Breast epithelium (tissue), 4 donors: ENCODE measurements at places on chromosomes 4 and X. TPM values are rescaled to one million over a fixed set of nuclear protein-coding genes. Genes with fewer than 3 reads are reported as not detected.

Gene RGN
- total RNA-seq, result 2.6 TPM

Gene SMIM20
- total RNA-seq, result 29.2 TPM

Gene PAGE2
- total RNA-seq, result not detected

GRCh38 chr4:100306018-100306417, 115.8 kb upstream of the DDIT4L start:
- H3K36me3 ChIP-seq, result no peaks in the 10 kb centered on the region
- no peak for DNase-seq
- no peak overlapping the region for H3K4me3 ChIP-seq

DNA sequence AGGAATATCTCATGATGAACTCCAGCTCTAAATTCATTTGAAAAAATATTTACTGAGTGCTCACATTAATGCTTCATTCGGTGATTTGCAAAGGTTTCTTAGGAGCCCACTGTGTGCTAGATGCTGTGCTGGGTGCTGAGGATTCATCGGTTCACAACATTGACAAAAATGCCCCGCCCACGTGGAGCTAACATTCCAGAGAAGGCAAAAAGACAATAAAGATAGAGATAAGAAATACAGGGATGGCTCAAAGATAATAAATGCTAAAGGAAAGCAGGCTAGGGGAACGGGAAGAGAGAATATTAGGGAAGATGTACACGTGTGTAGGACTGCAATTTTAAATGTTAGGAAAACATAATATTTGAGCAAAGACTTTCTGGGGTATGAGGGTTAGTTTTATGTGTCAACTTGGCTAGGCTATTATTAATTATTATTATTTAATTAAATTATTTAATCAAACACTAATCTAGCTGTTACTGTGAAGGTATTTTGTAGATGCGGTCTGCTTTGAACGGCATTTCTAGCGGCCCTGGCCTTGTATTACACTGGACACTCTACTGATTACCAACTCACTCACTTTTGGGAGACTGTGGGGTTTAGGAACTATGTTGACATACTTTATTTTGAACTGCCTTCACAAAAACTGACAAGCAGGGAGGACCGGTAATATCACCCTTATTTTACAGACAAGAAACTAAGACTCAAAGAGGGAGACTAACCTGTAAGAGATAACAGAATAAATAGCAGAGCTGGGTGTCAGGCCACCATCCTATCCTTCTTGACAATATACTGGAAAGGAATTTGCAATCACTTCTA, 61.9 kb upstream of the IRF2 start:
- no peaks in the 10 kb centered on the region for H3K4me1 ChIP-seq
- no peak for DNase-seq
- H3K27ac ChIP-seq, result peak overlapping the region; percentile 98

DNA sequence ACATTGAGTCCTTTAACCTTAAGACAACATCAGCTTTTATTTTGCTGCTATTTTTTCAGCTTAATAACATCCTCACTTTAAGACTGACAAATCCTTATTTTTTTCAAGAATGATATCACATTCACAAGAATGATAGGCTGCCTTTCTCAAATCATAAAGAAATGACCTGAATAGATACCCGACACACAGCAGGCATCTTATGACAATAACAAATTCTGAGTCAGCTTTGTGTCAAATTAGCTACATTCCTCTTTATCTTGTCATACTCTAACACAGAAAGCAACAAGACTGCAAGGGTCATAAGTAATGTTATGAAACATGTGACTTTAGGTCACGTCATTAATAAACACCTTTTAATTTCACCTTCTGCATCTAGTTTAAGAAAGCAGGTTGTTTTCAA, 2387.6 kb downstream of the PCDH7 start:
- no peak overlapping the region for H3K27ac ChIP-seq
- no peaks in the 10 kb centered on the region for H3K36me3 ChIP-seq
- no peaks in the 10 kb centered on the region for H3K4me1 ChIP-seq
- DNase-seq, result no peak

DNA sequence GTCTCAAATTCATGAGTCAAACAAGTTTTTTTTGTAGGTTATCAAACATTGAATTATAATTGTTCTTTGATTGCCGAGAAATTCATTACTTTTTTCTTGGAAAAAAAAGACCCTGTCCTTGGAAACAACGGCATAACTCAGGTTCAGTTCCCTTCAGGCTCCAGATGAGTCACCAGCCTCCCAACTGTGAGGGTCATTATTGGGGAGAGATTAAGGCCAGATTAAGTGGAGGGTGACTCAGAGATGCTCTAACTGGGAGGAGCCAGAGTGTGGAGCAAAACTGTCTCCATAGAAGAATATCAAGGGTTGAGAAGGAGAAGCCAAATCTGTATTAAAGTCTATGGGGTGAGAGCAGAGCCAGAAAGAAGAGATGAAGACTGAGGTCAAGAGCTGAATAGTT, 9.6 kb downstream of the ADGRG4 start:
- no peak overlapping the region for H3K27ac ChIP-seq
- no peak for DNase-seq
- no peaks in the 10 kb centered on the region for H3K36me3 ChIP-seq
- H3K4me1 ChIP-seq, result no peaks in the 10 kb centered on the region

- no peaks in the 10 kb centered on the region for H3K4me1 ChIP-seq
- no peak overlapping the region for H3K4me3 ChIP-seq
- H3K27me3 ChIP-seq, result no peaks in the 10 kb centered on the region
- no peak overlapping the region for H3K27ac ChIP-seq
- DNase-seq, result no peak
- no peaks in the 10 kb centered on the region for H3K36me3 ChIP-seq
These were observed 299.0 kb downstream of the NR3C2 start for GRCh38 chr4:148143174-148143573.

- no peaks in the 10 kb centered on the region for H3K36me3 ChIP-seq
- H3K4me3 ChIP-seq, result peak within 1 kb of the TSS; percentile 60
- no peaks in the 10 kb centered on the region for H3K27me3 ChIP-seq
- DNase-seq, result no peak
- H3K27ac ChIP-seq, result no peak within 1 kb of the TSS
- H3K4me1 ChIP-seq, result no peaks in the 10 kb centered on the region
These were observed at the start of gene NDNF for GRCh38 chr4:121072224-121073003. TSS of gene NDNF (minus strand) at chr4:121072535. CDS start at chr4:121045837, 26,698 bp downstream.

- DNase-seq, result no peak
- no peaks in the 10 kb centered on the region for H3K4me1 ChIP-seq
- no peaks in the 10 kb centered on the region for H3K27me3 ChIP-seq
- H3K36me3 ChIP-seq, result no peaks in the 10 kb centered on the region
These were observed 19.3 kb upstream of the CSF2RA start for GRCh38 chrX:1249101-1249887.

- no peaks in the 10 kb centered on the region for H3K27me3 ChIP-seq
- H3K27ac ChIP-seq, result no peak overlapping the region
- no peak overlapping the region for H3K4me3 ChIP-seq
- DNase-seq, result no peak
- no peaks in the 10 kb centered on the region for H3K4me1 ChIP-seq
These were observed 151.0 kb downstream of the NHS start for GRCh38 chrX:17525762-17526555.

GRCh38 chrX:111095974-111096895, at the start of gene PAK3:
TSS of gene PAK3 (plus strand) at chrX:111096191. CDS start at chrX:111123104, 26,913 bp downstream.
- H3K27ac ChIP-seq, result peak within 1 kb of the TSS; percentile 84
- DNase-seq, result no peak
- no peaks in the 10 kb centered on the region for H3K36me3 ChIP-seq
- H3K4me3 ChIP-seq, result peak within 1 kb of the TSS; percentile 48
- H3K4me1 ChIP-seq, result no peaks in the 10 kb centered on the region
- peaks cover 72% of the 10 kb centered on the region for H3K27me3 ChIP-seq

GRCh38 chr4:19776021-19776459, 475.7 kb upstream of the SLIT2 start:
- no peaks in the 10 kb centered on the region for H3K4me1 ChIP-seq
- H3K27ac ChIP-seq, result no peak overlapping the region
- no peak for DNase-seq
- H3K27me3 ChIP-seq, result no peaks in the 10 kb centered on the region
- no peak overlapping the region for H3K4me3 ChIP-seq
- H3K36me3 ChIP-seq, result no peaks in the 10 kb centered on the region

Gene TBC1D8B
- 12.9 TPM for total RNA-seq

- DNase-seq, result no peak
- no peak overlapping the region for H3K27ac ChIP-seq
- H3K4me1 ChIP-seq, result no peaks in the 10 kb centered on the region
- H3K4me3 ChIP-seq, result no peak overlapping the region
- H3K27me3 ChIP-seq, result peaks cover 23% of the 10 kb centered on the region
These were observed 4.6 kb downstream of the SHROOM2 start for GRCh38 chrX:9790866-9791265.

Gene HSFX2
- total RNA-seq, result not detected

DNA sequence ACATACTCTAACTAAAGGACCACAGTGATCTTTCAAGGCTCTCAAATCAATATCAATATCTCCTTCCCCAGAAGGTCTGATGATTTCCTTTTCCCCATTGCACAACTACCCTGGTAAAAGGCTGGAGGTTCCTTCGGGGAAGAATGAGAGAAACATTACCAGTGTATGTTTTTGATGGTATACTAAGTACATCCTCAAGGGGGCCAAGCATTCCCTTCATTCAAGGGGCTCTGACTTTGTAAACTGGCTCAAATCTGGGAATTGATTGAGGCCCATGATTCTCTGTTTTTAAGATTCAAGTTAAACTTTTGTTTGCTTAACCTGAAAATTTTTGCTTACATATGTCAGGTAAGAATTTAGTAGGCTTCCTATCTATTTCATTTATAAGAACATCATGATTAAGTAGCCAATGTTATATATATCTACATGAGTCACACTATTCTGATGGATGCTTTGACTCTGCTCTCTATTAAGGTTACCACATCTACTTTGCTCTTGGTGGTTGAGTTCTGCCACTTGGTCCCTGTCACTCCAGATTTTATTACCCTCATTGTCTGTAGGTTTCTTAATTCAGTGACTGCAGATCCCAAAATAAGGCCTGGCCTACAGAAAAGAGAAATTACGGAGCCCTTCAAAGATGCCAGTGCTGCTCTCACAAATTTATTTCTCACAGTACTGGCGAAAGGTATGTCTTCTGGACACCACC, 16.4 kb upstream of the GUCY1B1 start:
- DNase-seq, result no peak
- no peak overlapping the region for H3K27ac ChIP-seq
- no peaks in the 10 kb centered on the region for H3K36me3 ChIP-seq
- H3K4me3 ChIP-seq, result no peak overlapping the region
- H3K27me3 ChIP-seq, result no peaks in the 10 kb centered on the region

GRCh38 chrX:123851079-123851478, 8.8 kb upstream of the XIAP start:
- H3K36me3 ChIP-seq, result no peaks in the 10 kb centered on the region
- H3K4me1 ChIP-seq, result no peaks in the 10 kb centered on the region
- H3K4me3 ChIP-seq, result no peak overlapping the region
- no peaks in the 10 kb centered on the region for H3K27me3 ChIP-seq

GRCh38 chr4:148415500-148415899, 26.7 kb downstream of the NR3C2 start:
- H3K4me3 ChIP-seq, result no peak overlapping the region
- no peaks in the 10 kb centered on the region for H3K4me1 ChIP-seq
- DNase-seq, result no peak
- H3K36me3 ChIP-seq, result no peaks in the 10 kb centered on the region
- no peak overlapping the region for H3K27ac ChIP-seq
- no peaks in the 10 kb centered on the region for H3K27me3 ChIP-seq

GRCh38 chr4:102439236-102439614, 61.9 kb upstream of the NFKB1 start:
- H3K4me1 ChIP-seq, result no peaks in the 10 kb centered on the region
- peak overlapping the region; percentile 69 for H3K27ac ChIP-seq
- DNase-seq, result no peak
- H3K27me3 ChIP-seq, result no peaks in the 10 kb centered on the region
- H3K36me3 ChIP-seq, result no peaks in the 10 kb centered on the region

DNA sequence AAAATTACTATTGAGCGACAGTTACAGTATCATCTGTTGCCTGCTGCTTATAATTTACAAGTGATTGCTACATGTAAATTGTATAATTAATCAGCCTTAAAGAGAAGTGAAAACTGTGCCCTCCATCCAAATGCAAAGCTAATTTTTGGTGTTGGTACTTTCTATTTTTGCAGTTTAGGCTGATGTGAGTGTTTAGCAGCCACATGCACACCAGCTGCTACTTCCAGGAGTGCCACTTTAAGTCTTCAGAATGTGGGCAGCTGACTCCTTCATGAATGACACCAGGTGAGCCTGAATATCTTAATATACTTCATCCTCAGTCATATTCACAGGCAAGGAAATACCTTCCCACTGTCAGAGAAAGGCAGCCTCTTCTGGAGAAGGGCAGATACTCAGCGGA, 149.8 kb upstream of the RASGEF1B start:
- no peak overlapping the region for H3K27ac ChIP-seq
- no peaks in the 10 kb centered on the region for H3K4me1 ChIP-seq
- no peaks in the 10 kb centered on the region for H3K36me3 ChIP-seq

GRCh38 chr4:103719105-103719829, 518 bp downstream of the TACR3 start:
- peaks cover 10% of the 10 kb centered on the region for H3K27me3 ChIP-seq
- DNase-seq, result no peak
- H3K4me3 ChIP-seq, result peak overlapping the region; percentile 40
- H3K4me1 ChIP-seq, result no peaks in the 10 kb centered on the region

DNA sequence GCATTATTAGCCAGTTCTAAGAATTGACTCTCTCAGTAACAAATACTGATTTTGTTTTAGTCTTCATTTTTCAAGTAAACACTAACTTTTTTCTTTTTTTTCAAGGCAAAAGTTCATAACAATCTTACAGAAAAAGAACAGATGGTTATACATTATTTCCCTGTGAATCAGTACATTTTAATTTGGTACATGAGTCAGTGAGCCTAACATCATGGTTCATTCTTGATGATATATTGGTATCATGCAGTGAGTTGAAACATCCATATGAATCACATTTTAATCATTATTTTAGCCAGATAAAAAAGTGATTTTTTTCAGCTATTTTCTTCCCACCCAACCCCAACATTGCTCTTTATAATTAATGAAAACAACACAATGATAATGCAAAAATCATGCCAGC, 184.3 kb upstream of the TACR3 start:
- H3K27me3 ChIP-seq, result no peaks in the 10 kb centered on the region
- no peak overlapping the region for H3K4me3 ChIP-seq
- H3K36me3 ChIP-seq, result no peaks in the 10 kb centered on the region
- no peaks in the 10 kb centered on the region for H3K4me1 ChIP-seq

Gene PCDH18
- total RNA-seq, result 34.2 TPM

GRCh38 chr4:163528653-163529052, 34.2 kb downstream of the TMA16 start:
- no peaks in the 10 kb centered on the region for H3K4me1 ChIP-seq
- H3K27ac ChIP-seq, result no peak overlapping the region
- no peak overlapping the region for H3K4me3 ChIP-seq
- no peaks in the 10 kb centered on the region for H3K27me3 ChIP-seq

- no peaks in the 10 kb centered on the region for H3K36me3 ChIP-seq
- no peaks in the 10 kb centered on the region for H3K27me3 ChIP-seq
- H3K4me1 ChIP-seq, result no peaks in the 10 kb centered on the region
- H3K4me3 ChIP-seq, result no peak overlapping the region
- DNase-seq, result no peak
- H3K27ac ChIP-seq, result no peak overlapping the region
These were observed 31.1 kb downstream of the METTL14 start for GRCh38 chr4:118716304-118716703.
